ENCODE measurements at places on chromosomes 6 and 20.

DNA sequence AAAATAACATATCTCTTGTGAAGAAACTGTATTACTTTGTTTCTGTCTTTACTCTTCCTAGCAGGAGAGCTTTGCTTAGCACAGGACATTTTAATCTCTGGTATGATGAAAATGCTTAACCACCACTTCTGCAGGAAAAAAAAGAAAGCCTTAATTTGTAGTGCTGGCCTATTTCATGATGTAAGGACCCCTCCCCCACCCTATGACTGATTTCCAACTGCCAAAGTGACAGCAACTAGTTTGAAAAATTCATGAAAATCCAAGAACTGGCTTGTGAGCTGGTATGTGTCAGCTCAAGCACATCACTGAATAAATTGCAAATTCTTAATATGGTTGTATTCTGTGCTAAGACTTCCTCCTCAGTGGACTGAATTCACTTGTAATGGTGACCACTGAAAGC, 125.3 kb downstream of the REV3L start:
- DNase-seq, result no peak

DNA sequence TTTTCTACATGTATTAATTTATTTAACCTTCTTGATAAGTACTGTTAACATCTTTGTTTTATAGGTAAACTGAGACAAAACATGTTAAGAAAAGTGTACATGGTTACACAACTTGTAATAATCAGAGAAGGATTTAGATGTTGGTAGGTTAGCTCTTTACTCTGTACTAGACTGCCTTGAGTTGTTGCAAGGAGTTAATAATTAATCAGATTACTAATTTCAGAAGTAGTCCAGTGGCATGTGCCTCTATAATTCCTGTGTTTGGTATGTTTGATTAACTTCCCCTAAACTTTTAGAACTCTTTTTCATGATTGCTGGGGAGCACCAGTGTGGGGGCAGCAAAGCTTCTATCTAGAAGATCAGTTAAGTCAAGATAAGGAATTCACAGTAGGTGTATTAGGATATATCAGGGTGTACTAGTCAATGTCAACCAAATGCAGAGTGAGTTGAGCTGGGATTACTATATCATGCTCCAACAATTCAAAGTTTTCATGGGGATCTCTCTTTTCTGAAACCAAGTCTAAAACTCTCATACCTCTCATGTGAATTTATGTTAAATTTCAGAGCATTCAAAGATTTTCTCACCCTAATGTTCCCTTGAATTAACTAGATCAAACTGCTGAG, 129.7 kb upstream of the AHI1 start:
- no peak for DNase-seq

GRCh38 chr6:165543781-165544180, 119.3 kb downstream of the PDE10A start:
- DNase-seq, result no peak

DNA sequence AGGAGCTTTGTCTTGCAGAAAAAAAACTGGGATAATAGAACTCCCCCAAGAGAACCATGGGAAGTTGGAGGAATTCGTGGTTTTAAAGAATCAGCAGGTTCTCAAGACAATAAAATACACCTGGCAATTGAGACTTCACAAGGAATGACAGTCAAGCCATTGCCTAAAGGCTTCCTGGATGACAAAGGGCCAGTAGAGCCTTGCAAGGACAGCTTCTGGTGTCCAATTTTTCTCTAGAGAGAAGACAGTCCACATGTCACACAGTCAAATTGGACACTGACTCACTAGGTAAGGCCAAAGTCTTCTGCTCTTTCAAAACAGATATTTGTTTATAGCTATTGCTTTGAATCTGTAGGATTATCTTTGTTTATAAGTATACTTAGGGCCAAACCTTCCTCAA, 80.3 kb upstream of the BMP5 start:
- no peak for DNase-seq

- no peak for DNase-seq
Measured at GRCh38 chr20:1050440-1050839, 48.3 kb upstream of the RSPO4 start.

DNA sequence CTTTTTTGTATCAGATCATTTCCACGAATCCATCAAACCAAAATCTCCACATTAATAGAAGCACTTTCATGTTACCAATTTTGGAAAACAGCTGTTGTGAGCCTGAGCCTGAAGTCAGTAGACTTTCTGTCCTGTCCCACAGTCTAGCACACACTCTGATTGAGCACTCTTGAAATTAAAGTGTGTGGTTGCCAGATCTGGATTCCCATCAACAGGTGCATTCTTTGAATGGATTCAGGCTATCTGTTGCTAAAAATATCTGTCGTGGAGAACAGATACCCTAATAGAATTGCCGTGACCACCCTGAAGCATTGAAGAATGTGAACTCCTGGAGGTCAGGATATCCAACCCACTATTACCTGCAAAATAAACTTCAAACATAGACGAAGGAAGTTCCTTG, 73.3 kb downstream of the TFAP2A start:
- no peak for DNase-seq

DNA sequence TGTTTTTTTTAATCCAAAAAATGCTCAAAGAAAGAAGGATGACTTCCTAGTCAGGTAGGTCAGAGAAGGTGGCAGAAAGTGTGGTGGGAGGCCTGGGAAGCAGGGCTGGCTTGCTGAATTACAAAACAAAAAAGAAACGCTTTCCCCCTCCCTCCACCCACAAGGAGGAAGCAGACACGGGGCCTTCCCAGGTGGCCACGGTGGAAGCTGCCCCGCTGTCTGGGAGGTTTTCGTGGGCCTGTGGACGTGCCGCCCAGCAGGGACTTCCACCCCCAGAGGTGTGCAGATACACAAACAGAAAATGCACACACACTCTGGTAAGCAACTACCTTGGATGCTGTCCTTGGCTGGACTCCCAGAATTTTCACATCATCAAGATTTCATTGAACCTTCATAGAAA, 198.2 kb upstream of the CDH4 start:
- no peak for DNase-seq

DNA sequence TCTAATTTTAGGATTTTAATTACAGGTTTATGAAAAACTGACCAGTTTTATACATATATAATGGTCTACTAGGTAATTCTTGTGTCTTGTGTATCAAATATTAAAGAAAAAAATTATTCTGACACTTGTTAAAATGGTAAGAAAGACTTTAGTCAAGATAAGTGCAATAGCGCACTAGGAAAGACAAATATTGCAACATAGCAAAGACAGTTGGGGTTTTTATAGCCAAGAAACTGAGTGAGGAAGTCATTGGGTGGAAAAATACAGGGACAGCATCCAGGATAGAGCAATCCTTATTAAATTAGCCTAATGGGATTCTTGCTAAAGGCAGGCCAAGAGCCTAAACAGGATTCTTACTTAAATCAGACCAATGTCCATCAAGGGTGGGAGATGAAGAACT, 71.1 kb downstream of the ROS1 start:
- no peak for DNase-seq

DNA sequence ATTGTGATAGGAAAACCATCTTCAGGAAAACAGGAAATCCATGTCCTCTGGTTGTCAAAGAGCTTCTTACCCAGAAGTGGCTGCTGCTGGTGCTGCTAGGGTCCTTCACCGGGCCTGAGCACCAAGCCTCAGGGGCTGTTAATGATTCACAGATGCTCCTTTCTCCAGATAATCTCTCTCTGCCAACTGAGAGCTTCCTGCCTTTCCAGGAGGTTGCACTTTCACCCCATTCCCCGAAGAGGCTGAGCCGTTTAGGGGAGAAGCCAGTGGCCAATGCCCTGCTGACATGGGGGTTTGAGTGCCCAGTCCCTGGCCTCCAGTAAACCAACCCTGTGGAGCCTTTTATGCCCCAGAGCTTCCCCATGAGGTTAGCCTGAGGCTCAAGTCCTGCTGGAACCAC, 122.4 kb downstream of the CBLN4 start:
- DNase-seq, result no peak

DNA sequence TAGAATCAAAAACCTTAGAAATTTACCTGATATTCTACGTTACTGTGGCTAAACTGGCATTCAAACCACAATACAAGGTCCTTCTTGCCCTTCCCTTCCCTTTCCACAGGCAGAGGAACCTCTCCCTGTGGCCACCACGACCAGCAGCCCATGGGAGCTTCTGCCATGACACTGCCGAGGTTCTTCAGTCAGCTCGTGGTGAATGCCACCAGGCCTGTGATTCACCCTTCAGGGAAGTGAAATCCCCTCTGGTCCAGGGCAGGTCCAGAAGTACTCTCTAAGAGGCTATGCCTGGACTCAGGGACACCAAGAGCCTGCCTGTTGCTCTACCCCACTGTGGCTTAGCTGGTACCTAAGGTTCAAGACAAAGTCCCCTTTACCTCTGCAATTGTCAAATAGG, 123.0 kb downstream of the HTR1B start:
- no peak for DNase-seq
